GM12892 (cell line): ENCODE measurements at places on chromosomes 13 and 19.

GRCh38 chr19:46196410-46197124 lies 33.0 kb upstream of the IGFL1 start:
- DNase-seq: no peak

GRCh38 chr13:46720189-46720588 lies 76.8 kb downstream of the ESD start:
- DNase-seq: no peak

- DNase-seq: no peak
These were observed 65.3 kb upstream of the ZNF681 start for GRCh38 chr19:23823952-23824389.

GRCh38 chr13:51636349-51636890 lies 52.2 kb downstream of the WDFY2 start:
- no peak for DNase-seq

- no peak for DNase-seq
These were observed 23.4 kb downstream of the SMARCA4 start for GRCh38 chr19:10984166-10984735.

DNA sequence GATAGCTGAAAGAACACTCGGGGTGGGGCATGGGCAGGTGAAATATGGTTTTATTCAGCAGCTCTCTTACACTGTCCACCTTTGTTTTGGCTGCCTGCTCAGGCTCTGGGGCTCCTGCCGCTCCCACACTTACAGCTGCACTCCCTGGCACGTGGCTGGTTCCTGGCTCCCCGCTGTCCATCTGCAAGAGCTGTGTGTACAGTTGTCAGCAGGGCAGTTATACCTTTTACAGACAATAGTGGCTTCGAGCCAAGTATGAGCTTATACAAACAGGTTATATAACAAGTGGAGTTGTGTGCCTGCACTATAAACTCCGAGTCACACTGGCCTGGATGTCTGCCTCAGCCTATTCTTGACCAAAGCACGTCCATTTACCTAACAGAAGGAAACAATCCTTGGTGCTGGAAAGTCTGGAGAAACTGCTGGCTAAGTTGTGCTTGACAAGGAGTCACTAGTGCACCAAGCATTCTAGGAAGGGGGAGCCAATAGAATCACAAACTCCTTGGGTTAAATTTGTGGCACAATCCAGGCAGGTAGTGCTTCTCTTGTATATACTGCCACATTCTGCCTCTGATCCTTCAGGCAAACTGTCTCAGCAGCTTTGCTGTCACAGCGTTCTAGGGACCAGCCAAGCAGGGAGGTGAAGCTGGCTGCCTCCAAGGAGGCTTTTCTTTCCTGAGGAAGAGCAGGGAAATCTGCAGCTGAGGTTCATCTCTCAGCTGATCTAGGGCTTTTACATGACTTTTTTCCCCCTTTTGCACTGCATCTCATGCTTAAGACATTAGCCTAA lies 68.2 kb downstream of the NHLRC3 start:
- no peak for DNase-seq

DNA sequence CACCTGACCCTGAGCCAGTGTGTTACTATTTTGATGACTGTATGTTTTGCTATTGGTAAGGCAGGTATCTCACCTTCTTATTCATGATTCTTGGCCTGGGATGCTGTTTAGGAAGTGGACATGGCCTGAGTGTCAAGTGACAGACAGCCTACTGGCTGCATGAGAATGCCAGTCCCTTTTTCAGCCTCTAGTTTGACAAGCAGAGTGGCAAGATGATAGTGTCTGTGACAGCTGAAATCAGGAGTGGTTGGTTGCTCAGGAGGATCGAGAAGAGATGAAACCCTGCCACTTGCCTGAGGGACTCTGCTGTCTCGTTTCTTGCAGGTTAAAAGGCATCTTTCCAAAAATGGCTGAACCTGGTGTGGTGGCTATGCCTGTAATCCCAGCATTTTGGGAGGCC lies 7.1 kb upstream of the ELOF1 start:
- DNase-seq: no peak

GRCh38 chr19:54959840-54960239 lies 6.3 kb upstream of the NLRP2 start:
- no peak for DNase-seq

DNA sequence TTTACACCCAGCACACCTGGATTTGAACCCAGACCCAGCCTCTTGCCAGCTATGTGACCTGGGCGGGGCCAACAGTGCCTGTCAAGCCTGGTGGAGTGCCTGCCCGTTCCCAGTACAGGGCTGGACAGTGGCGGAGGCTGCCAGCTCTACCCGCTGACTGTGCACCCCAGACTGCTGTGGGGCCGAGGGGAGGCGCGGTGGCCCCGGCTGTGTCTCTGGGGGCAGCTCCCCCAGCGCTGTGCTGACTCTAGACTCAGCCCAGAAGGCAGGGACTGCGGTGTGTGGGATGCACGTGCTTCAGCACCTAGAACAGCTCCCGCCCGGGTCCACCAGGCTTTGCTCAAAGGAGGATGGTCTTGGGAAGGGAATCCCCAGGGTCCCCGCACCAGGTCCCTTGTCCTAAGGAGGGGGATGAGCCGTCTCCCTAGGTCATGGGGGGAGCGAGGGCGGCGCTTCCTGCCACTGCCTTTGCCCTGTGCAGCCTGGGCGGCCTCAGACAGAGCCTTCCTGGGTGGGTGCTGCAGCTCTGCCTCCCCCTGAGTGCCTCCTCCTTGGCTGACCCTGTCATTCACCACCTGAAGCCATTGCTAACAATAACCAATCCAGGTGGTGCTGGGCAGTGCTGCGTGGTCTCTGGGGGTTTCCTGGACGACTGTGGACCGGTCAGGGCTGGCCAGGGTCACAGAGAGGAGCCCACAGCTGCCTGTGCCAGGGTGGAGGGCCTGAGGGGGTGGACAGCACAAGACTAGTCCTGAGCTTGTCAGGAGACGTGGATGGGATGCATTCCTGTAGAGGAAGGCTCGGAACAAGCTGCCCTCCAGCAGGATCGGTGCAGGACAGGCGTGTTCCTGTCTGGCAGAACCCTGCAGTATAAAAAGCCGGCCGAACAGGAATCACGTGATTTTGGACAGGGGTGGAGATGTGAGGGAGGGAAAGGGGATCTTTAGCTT lies 18.6 kb downstream of the TMEM255B start:
- DNase-seq: no peak

GRCh38 chr19:32873247-32873959 lies 3.8 kb upstream of the SLC7A9 start:
- no peak for DNase-seq

DNA sequence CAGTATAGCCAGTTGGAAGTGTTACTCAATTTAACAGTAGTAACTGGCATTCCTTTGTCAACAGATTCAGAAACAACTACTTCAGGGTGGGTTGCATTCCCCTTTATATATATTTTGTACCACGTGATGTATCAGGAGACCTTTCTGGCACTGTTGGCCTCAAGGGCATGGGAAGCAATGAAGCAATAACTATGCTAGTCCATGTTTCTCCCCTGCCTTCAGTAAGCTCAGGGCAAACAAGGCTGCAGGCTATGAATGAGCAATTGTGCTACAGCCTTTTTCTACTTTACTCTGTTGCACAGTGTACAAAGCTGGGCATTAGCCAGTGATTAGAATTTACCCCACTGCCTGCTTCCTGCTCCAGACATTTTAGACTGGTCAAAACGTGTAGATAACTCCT lies 348.8 kb downstream of the GPC5 start:
- DNase-seq: no peak

DNA sequence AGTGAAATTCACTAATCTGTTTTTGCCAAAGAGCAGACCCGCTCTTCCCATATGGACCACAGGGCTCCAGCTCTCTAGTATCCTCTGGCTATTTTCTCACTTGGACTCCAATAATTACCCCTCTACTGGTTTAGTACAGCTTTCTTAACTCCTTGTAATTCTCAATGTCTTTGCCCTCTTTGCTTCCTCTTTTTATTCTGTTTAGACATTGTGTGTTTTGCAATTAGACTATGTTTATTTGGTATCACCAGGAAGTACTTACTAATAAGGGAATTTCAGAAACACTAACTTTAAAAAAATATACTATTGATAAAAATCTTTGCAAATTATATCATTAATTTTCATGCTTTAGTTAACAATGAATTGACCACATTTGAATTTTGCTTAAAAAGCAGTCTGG lies 111.6 kb upstream of the OBI1 start:
- DNase-seq: no peak
